ENCODE measurements at places on chromosomes 4 and X.

DNA sequence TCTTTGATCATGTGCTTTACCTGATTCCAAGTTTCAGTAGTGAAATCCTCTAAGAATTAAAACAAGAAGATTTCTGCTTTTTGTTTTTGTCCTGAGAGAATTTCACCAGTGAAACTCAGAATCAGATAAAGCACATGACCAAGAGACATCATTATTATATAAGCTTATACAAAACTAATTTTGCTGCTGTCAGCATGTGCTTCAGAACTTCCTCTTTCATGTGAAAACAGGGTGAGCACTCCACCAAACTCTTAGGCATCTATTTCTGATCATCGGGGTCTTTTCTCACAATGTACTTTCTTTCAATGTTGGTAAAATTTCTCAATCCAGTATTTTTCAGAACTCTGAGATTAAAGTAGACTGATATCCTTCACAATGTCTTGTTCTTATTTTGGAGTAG, 152.1 kb downstream of the SLC39A8 start:
- no peaks in the 10 kb centered on the region for H3K4me1 ChIP-seq
- H3K4me3 ChIP-seq = no peak overlapping the region
- DNase-seq = no peak
- no peaks in the 10 kb centered on the region for H3K27me3 ChIP-seq

GRCh38 chr4:184831153-184831552, 5.4 kb upstream of the ACSL1 start:
- H3K36me3 ChIP-seq = no peaks in the 10 kb centered on the region
- no peaks in the 10 kb centered on the region for H3K4me1 ChIP-seq
- H3K27me3 ChIP-seq = peaks cover 53% of the 10 kb centered on the region
- no peak overlapping the region for H3K27ac ChIP-seq

GRCh38 chrX:38620623-38621022, 59.3 kb downstream of the TSPAN7 start:
- no peaks in the 10 kb centered on the region for H3K36me3 ChIP-seq
- H3K4me1 ChIP-seq = no peaks in the 10 kb centered on the region
- no peak overlapping the region for H3K4me3 ChIP-seq
- no peak for DNase-seq
- H3K27me3 ChIP-seq = no peaks in the 10 kb centered on the region

- no peak overlapping the region for H3K4me3 ChIP-seq
- H3K27ac ChIP-seq = no peak overlapping the region
- no peaks in the 10 kb centered on the region for H3K36me3 ChIP-seq
- no peaks in the 10 kb centered on the region for H3K27me3 ChIP-seq
- H3K4me1 ChIP-seq = no peaks in the 10 kb centered on the region
- no peak for DNase-seq
Observed at GRCh38 chrX:136476501-136476900, 11.2 kb upstream of the BRS3 start.

- no peaks in the 10 kb centered on the region for H3K36me3 ChIP-seq
- H3K4me1 ChIP-seq = no peaks in the 10 kb centered on the region
- no peak overlapping the region for H3K27ac ChIP-seq
- H3K4me3 ChIP-seq = no peak overlapping the region
Observed at GRCh38 chr4:148434075-148434773, 8.0 kb downstream of the NR3C2 start.

DNA sequence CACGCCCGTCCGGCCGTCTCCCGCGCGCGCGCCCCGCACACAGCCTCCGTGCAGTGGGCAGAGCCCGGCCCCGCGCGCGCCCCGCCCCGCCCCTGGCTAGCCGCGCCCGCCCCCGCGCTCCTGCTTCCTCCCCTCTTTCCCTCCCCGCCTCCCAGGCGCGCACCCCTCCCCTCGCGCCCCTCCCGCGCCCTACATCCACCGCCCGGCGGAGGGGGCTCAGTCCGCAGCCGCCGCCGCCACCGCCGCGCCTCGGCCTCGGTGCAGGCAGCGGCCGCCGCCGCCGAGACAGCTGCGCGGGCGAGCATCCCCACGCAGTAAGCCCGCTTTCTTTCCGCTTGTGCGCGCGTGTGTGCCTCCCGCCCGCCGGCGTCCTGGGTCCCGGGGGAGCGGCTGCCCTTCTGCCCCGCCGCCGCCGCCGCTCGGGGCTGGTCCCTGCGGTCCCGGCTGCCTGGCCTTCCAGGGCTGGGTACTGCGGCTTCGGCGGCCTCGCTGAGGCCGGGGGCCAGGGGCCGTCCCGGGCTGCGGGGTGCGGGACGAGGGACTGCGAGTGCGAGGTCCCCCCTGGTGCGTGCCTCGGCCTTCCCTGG, at the start of gene FHL1:
TSS of gene FHL1 (plus strand) at position 219 of the 587 bp plus-strand sequence.
- H3K4me1 ChIP-seq = no peaks in the 10 kb centered on the region
- H3K27ac ChIP-seq = no peak within 1 kb of the TSS
- peaks cover 40% of the 10 kb centered on the region for H3K27me3 ChIP-seq
- H3K4me3 ChIP-seq = peak within 1 kb of the TSS; percentile 72
- H3K36me3 ChIP-seq = no peaks in the 10 kb centered on the region

DNA sequence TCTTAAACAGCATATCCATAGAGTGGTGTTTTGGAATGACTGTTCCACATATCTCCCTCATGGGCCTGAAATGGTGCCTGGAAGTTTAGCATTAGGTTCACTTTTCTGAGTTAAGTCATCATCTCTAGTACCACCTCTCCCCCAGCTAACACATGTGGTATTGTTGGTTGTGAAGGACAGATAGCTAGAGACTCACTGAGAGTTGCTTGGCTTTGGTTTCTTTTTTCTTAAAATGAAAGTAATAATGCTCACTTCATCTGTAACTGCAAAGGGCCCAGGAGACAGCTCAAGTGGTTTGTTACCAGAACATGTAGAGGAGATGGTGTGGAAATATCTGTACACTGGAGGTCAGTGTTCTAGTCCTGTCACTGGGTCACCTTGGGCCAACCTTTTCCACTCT, 90.9 kb downstream of the EFNB1 start:
- no peak overlapping the region for H3K4me3 ChIP-seq
- H3K4me1 ChIP-seq = peaks cover 9% of the 10 kb centered on the region
- H3K27me3 ChIP-seq = peaks cover 75% of the 10 kb centered on the region
- H3K27ac ChIP-seq = no peak overlapping the region

DNA sequence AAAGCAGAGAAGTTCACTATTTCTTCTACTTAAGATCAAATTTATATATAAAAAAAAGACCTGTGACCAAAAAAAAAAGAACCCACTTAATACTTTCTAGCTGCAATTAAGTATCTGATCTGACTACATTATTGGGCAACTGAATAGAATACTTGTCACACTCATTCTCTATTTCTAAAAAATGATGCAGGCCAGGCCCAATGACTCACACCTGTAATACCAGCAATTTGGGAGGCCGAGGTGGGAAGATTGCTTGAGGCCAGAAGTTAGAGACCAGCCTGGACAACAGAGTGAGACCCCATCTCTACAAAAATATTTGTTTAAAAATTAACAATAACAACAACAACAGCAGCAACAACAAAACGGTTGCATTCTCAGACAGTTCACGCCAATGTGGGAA, 108.8 kb upstream of the BMP2K start:
- H3K4me1 ChIP-seq = peaks cover 8% of the 10 kb centered on the region
- H3K27ac ChIP-seq = no peak overlapping the region
- H3K27me3 ChIP-seq = no peaks in the 10 kb centered on the region
- no peaks in the 10 kb centered on the region for H3K36me3 ChIP-seq
- no peak overlapping the region for H3K4me3 ChIP-seq

GRCh38 chrX:134244043-134244442, 7.1 kb downstream of the CCDC160 start:
- H3K36me3 ChIP-seq = peaks cover 6% of the 10 kb centered on the region
- no peak overlapping the region for H3K27ac ChIP-seq
- H3K4me1 ChIP-seq = peaks cover 31% of the 10 kb centered on the region
- no peaks in the 10 kb centered on the region for H3K27me3 ChIP-seq
- no peak for DNase-seq

- H3K27ac ChIP-seq = no peak overlapping the region
- H3K36me3 ChIP-seq = no peaks in the 10 kb centered on the region
- no peaks in the 10 kb centered on the region for H3K27me3 ChIP-seq
- no peak overlapping the region for H3K4me3 ChIP-seq
Observed at GRCh38 chr4:38008571-38009021, 48.4 kb downstream of the PTTG2 start.

Measured in neural progenitor cell (in vitro differentiated cells).